ENCODE measurements at places on chromosomes 6 and 20.
A peak's percentile ranks its signal among the peaks of the same experiment; 100 is the strongest.

- DNase-seq = no peak
Measured at GRCh38 chr6:136991646-136992045, 53.1 kb downstream of the IL20RA start.

DNA sequence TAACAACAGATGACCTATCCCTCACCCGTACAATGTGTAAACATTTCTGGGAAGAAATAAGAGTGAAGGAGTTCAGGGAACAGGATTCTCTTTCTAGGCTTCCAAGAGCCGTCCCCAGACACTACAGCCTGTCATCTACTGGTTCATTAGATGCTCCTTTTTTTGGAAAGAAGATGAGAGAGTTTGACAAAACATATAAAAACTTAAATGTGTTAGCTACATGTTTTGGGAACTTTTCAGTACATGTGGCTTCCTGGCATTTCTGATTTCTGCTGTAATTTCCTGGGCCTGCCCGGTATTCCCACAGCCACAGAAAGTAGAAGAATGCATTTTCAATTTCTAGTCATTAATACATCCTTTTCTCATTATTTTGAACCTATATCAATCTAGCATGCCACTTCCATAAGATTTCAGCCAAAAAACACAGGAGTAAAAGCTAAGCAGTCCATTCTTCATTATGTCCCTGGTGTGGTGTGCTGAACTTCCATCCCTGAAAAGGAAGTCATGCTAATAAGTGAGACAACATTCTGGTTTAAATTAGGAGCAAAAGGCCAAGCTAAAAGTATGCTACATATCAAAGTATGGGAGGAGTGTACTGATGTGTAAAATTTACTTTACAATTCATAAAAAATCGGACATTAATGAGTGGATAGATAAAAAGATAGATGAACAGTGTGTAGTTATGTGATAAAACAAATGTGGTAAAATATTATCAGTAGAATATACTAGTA, 198.2 kb downstream of the WDR27 start:
- no peak for DNase-seq

DNA sequence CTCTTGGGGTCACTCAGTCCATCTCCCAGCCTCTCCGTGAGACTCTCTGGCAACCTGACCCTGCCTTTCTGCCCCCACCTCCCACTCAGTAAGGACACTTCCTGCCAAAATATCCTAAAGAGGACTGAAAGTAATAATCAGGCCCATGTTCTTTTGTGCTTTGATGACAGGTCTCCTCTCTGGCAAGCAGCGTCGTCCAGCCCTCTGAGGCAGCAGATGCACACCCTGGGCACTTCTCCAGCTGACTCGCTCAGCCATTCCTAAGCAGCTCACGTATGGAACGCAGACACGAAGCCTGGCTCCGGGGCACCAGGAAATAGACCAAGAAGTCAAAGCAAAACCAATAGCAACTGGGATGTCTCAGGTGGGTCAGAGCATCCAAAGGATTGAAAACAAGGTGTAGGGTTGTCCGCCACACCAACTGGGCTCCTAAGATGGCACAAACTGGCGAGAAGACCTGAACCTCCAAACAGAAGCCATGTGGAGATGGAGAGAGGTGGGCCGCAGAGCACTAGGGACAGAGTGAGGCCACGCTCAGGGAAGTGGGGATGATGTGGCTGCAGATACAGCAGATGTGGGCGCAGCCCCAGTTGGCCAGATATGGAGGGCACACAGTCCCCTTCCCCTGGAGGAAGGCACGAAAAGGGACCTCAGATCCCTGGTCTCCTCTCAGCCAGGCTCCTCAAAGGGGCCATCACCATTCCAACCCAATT, 99.3 kb downstream of the PRND start:
- peak; percentile 50 for DNase-seq

- DNase-seq = no peak
Measured at GRCh38 chr6:52691718-52692117, 20.8 kb downstream of the TMEM14A start.

- no peak for DNase-seq
Measured at GRCh38 chr6:27517238-27517637, 44.3 kb upstream of the ZNF184 start.

All from D341Med (cell line).